Activated CD4-positive, alpha-beta T cell treated with anti-CD3 and anti-CD28 coated beads, Interleukin-2, amount 10 ng/mL, durations not matched to agents 7 days and 5 days (primary cell): ENCODE measurements at places on chromosomes 4 and X. TPM values are rescaled to one million over a fixed set of nuclear protein-coding genes. Genes with fewer than 3 reads are reported as not detected.

The HERC5 gene
- 47.8 TPM for total RNA-seq

The CABS1 gene
- not detected for total RNA-seq

The CRMP1 gene
- total RNA-seq: 0.15 TPM

The SUPT20HL1 gene
- total RNA-seq: not detected

The PRSS12 gene
- not detected for total RNA-seq

The RAB41 gene
- total RNA-seq: not detected

The ADGRG4 gene
- total RNA-seq: not detected

The DMRTC1B gene
- total RNA-seq: not detected

The FHIP1A gene
- not detected for total RNA-seq

The AKAP4 gene
- not detected for total RNA-seq

The GBA3 gene
- not detected for total RNA-seq

The GYG2 gene
- not detected for total RNA-seq

The MAGEB1 gene
- total RNA-seq: not detected

The NKAP gene
- 8.4 TPM for total RNA-seq

The UGT2B15 gene
- total RNA-seq: not detected

The NSG1 gene
- 11.0 TPM for total RNA-seq

The CORIN gene
- total RNA-seq: not detected

The FDCSP gene
- total RNA-seq: not detected

The TBL1X gene
- total RNA-seq: 23.6 TPM

The NUDT10 gene
- total RNA-seq: 0.15 TPM

The PRDM5 gene
- total RNA-seq: not detected

The TASL gene
- 5.9 TPM for total RNA-seq

The RASGEF1B gene
- 2.7 TPM for total RNA-seq

The SFRP2 gene
- total RNA-seq: not detected

The SCOC gene
- total RNA-seq: 22.2 TPM

The MAGEA10 gene
- not detected for total RNA-seq

The SLC10A6 gene
- not detected for total RNA-seq

The UGT2B17 gene
- not detected for total RNA-seq

The CHIC1 gene
- total RNA-seq: 6.1 TPM

The EDA2R gene
- 3.0 TPM for total RNA-seq

The ZNF141 gene
- 25.9 TPM for total RNA-seq
